Fibroblast of skin of scalp (primary cell): ENCODE measurements at places on chromosomes 16 and 17.

GRCh38 chr16:29645694-29646187 is 17.3 kb upstream of the SPN start:
- peak; percentile 11 for DNase-seq

DNA sequence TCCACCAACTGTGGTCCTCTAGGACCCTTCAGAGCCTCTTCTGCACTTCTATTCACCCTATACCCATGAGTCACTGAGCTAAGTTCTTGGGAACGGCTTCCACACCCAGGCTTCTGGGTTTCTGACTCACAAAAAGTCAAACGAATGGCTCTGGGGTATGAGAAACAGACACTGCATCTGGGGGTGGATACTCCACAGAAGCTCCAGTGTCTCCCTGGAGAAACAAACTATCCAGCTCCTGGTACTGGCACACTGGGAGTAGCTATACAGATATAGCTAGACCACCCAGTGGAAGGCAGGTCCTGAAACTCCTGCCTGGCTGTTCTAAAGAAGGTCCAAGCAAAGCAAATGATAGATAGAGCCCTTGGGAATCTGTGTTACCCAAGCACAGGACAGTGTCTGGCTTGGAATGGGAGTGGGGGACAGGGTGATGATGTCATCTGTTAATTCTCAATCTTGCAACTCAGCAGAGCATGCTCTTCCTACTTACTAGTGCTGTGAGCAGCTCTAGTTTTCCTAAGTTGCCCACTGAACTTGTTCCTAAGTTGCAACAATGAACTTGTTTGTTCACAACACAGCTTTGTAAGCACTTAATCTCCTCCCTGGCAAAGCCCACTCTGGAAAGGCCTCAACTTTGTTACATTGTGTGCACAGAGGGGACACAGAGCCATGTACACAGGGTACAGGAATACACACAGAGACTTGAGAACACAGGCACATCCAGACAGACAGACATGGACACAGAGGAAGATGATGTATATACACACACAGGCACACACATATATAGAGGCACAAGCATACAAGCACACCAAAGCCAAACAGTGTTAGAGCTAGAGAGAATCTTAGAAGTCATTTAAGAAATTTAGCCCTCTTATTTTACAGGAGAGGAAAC is 6.7 kb downstream of the MMP28 start:
- DNase-seq, result peak; percentile 90

DNA sequence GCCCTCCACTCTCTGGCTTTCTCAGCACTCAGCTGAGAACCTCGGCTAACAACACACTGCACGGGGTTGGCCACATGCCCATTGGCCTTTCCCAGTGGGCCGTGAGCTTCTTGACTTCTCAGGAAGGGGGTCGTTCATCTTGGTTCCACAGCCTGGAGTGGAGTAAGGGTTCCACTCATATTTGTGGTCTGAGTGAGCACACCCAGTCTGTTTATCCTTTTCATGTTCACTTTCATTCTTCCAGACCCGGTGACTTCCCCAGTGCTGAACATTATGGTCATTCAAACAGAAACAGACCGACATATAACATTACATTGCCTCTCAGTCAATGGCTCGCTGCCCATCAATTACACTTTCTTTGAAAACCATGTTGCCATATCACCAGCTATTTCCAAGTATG is 8.2 kb downstream of the MILR1 start:
- DNase-seq, result peak; percentile 47

- DNase-seq, result no peak
These were observed 1.3 kb upstream of the ST6GALNAC2 start for GRCh38 chr17:76586741-76587487.

GRCh38 chr17:42541041-42541833 is 5.2 kb downstream of the NAGLU start:
- no peak for DNase-seq
